Right renal pelvis (tissue), 4 donors: ENCODE measurements at places on chromosomes 12 and 14.

- peak; percentile 57 for DNase-seq
Measured at GRCh38 chr14:58805605-58806409, 168.0 kb downstream of the DACT1 start.

DNA sequence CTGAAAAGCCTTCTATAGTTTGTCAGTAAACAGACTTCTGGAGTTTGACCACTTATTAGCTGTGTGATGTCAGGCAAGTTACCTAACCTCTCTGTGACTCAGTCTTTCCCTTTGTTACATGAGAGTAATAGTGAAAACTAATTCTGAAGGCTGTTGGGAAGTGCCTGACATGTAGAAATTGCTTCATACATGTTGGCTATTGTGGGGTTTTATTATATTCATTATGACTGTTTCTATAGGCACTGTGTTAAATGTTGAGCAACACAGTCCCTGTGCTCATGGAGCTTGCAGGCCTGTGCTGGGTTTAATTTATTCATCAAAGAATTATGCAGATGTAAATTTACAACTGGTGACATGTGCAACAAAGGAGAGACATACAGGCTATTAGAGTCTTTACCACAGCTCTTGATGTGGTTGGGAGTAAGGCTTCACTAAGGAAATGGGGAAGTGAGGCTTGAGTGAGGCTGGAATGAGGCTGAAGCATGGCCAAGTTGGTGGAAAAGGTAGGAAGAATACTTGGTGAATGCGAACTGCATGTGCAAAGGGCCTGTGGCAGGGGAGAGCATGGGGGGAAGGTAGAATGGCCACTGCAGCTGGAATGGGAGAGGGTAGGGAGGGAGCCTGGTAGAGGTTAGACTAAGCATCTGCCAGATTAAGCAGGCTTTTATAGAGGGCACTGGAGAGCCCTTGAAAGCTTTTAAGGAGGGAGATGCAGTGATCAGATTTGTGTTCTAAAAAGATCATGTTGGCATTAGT, 236.4 kb upstream of the CRY1 start:
- no peak for DNase-seq

GRCh38 chr14:85093631-85094330, 436.2 kb upstream of the FLRT2 start:
- DNase-seq = no peak

- no peak for DNase-seq
Measured at GRCh38 chr12:70551731-70552130, 85.5 kb downstream of the PTPRB start.

DNA sequence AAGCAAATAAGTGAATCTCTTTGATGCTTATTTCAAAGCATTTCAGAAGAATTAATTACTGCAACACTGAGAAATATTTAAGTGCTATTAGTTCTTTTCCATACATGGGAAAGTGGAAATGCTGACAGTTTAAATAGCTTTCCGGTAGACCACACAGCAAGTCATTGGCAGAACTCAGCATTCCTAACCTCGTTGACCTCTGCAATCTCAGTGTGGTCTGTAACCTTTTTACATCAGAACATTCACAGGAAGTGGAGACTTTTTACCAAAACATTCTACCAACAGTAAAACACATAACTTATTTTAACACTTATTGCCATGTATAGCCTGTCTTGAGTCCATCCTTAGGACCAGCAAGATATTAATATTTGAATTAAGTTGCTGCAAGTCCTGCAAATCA, 249.5 kb upstream of the DCN start:
- DNase-seq = no peak

DNA sequence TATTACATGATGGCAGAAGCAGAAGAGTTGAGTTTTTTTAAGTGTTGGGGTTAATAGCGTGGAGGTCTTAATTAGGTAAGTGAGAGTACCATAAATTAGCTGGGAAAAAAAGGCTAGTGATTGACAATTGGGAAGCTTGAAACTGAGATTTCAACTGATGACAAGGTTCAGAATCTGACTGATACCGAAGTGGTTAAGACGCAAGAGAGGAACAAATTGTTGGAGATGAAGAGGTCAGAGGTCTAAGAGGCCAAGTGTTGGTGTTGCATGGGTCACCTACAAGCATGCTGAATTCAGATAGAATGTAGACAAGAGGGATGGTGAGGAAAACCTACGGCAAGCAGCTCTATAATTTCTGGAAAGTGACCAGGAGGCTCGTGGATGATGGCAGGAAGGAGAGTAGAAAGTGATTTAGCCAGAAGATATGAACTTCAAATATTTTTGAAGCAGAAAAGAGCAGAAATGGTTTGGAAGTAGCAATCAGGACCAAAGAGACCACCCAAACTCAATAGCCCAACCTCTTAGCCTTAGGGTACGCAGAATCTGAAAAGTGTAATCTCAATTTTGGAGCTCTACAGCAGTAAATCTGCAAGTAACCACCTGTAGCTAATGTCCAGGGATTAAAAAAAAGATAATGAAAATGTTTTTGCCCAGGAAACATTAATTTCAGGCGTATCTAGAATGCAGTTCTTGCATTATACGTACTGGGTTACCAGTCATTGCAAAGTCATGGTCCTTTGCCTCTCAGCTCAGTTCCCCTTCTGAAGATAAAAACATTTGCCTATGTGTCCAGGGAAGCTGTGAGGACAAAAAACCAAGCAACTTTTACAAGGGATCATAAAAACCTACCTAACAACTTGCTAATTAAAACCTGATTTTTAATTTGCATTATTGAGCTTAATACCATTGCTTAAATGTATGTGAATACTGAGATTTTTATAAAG, 1.7 kb upstream of the TMPO start:
- DNase-seq = no peak

GRCh38 chr12:89493670-89494302, 30.8 kb downstream of the GALNT4 start:
- no peak for DNase-seq
